HT1080 (cell line): ENCODE measurements at places on chromosomes 7 and 10. TPM values are rescaled to one million over a fixed set of nuclear protein-coding genes. Genes with fewer than 3 reads are reported as not detected.

Gene CDHR3
- 5.0 and 5.4 TPM in 2 replicates for total RNA-seq

Gene UCMA
- not detected in 2 replicates for total RNA-seq

Gene PNLIPRP2
- not detected in 2 replicates for total RNA-seq

Gene DKK1
- 0.17 TPM in 1 of 2 replicates, not detected in the other for total RNA-seq

Gene GCK
- total RNA-seq = not detected in 2 replicates

Gene TBRG4
- total RNA-seq = 157 and 161 TPM in 2 replicates

Gene DENND2A
- total RNA-seq = 1.8 and 2.2 TPM in 2 replicates

Gene SLC26A4
- 4.3 TPM in 2 replicates for total RNA-seq

Gene SPDYE2
- not detected in 2 replicates for total RNA-seq

Gene TMEM213
- not detected in 2 replicates for total RNA-seq

Gene ALOX5
- total RNA-seq = not detected in 2 replicates

Gene PON3
- total RNA-seq = not detected in 2 replicates

DNA sequence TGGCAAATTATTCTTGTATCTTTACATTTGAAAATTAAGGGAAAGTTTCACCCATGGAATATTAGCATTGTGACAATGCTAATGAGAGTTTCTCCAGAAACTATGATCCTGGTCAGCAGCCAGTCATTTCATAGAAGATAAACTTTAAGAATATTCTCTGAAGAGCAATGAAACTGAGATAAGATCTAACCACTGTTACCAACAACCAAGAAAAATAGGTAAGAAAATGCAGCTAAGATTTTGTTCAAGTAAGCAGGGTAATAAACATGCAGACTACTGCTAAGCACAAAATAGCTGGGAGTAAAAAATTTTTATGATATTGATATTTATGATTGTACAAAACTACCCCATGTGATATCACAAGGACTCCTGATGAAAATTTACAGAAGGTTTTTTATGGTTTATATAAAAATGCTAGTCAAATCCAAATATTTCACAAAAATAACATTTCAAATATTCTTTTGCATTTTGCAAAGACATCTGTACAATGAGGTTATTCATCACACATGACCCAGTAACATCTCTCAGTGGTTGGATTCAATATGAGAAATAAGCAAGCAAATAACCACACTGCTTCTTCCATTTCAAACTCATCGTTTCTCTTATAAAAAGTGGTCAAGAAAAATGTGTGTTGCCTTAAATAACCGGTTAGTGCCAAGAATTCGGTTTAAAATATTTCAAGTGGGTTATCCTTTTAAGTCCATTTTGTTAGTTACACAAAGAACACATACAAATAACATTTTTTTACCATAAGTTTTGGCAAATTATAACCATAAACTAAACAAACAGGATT lies 251.6 kb downstream of the DIP2C start:
- DNase-seq = no peak

DNA sequence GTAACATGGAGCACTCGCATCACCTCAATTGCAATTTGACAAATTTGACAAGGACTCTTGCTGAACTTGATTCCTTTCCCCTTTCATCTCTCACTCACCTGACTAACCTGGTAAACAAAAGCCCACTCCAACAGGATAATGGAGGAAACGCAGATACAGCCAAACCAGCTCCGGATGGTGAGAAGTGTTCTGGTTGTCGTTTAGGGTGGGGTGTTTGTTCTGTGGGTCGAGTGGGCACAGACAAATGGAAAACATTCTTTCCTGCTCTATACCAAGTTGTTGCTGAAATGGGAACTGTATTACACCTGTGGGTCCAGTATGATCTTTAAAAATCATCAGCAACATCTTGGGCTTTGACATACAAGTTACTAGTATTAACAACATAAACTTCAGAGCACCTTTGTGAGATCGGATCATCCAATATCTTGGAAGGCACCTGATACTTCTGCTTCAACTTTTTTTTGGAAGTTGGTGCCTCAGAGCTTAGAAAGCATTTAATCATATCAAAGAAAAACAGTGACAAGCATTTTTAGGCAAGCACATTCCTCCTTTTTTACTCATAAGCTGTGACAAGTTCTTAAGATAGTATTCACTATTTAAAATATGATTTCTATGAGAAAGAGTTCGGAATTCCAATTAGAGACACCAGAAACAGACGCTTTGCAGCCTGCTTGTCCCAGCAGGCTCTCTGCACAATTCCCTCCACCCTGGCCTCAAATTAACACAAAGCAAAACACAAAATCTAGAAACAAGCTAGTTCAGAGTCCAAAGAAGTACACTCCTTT lies 58.1 kb downstream of the CCDC186 start:
- no peak for DNase-seq

GRCh38 chr10:132861884-132862461 lies 76.0 kb upstream of the NKX6-2 start:
- no peak for DNase-seq

DNA sequence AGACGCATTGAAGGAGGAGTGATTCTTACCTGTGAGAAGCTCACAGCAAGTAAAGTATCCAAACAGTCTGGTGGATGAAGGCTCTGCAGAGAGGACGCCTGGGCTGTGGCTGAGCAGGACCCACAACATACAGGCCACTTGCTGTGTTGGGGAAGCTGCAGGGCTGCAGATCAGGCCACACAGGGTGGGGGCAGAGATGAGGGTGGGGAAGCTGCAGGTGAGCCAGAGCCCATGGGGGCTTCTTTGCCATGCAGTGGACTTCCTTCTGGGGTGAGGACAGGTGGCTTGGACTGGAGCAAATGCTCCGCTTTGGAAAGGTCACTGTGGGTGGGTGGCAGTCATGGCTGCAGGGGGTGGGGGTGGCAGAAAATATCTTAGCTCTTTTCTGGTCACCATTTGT lies 214.8 kb downstream of the GLRX3 start:
- no peak for DNase-seq

- peak; percentile 62 for DNase-seq
Observed at GRCh38 chr10:59079386-59080226, 96.8 kb upstream of the PHYHIPL start.

- DNase-seq = no peak
Observed at GRCh38 chr10:86393362-86393761, 26.8 kb upstream of the GRID1 start.

DNA sequence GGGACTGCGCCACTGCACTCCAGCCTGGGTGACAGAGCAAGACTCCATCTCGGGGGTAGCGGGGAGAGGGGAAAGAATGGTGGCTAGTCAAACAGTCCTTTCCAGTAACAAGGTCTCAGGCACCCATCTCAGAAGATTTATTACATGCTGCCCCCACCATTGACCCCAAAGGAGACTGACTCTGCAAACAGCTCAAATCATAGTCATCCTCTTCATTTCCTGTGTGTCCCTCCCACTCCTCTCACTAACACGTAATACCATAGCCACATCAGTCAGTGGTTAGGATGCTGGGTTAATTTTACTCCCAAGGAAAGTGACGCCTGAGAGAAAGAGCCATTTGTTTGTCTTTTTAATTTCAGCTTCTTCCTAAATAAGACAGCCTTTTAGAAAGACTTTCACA lies 56.6 kb upstream of the BET1 start:
- peak; percentile 83 for DNase-seq

DNA sequence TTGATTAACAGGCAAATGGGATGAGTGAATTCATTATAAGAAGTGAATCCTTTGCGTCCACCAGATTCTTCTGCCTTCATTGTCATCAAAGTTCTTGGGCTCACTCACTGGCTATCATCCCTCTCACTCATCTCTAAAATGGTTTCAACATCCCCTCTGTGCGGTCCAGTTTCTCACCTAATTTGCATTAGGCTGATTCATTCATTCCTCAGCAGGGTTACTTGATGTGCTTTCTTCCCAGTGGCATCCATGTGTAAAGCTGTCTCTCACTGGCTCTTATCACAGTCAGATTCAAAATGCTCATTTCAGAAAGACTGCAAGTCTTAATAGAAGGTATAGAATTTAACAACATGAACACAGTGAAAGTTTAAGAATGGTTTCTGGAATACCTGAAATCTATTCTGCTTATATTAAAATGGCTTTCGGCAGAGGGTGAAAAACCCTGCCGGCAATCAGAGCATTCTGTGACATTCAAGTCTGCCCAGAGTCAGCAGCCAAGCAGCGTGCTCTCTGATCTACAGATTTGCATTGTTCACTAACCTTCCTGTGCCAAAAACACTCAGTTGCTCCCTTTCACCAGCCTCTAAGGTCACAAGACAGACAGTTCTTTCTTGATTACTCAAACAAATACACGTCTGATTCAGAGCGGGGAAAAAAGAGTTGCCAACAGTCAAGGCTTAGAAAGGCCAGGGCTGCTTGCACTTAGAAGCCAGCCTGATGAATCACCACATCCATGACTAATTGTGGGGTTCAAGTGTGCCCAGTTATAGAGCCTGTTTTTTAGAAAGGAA lies 106.7 kb downstream of the TES start:
- peak; percentile 100 for DNase-seq

DNA sequence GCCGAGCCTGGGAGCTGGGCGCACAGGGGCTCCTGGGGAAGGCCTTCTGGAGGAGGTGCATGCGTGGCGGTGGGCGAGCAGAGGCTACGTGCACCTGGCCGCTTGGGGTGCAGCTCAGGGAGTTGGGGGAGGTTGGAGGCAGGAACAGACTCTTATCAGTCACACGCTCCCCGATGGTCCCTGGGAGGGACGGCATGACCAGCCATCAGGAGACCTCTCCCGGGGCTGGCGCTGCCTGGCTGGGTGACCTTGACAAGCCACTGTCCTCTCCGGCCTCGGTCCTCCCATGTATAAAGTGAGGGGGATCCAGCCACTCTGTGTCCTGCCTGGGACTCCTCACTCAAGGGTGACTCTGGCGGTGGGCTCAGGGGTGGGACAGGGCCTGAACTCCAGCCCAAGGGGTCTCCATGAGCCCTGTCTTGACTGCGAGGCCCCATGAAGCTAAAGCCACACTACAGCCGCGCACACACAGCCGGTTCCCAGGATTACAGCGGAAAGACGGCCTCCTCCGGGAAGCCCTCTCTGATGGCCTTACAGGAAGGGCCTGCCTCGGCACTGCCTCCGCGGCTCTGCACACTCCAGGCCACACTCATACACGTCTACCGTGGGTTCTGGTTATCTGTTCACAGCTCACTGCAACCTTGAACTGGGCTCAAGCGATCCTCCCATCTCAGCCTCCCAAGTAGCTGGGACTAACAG lies 2.3 kb downstream of the TMEM184A start:
- DNase-seq = no peak

GRCh38 chr10:33164060-33164709 lies 170.3 kb downstream of the NRP1 start:
- DNase-seq = no peak

DNA sequence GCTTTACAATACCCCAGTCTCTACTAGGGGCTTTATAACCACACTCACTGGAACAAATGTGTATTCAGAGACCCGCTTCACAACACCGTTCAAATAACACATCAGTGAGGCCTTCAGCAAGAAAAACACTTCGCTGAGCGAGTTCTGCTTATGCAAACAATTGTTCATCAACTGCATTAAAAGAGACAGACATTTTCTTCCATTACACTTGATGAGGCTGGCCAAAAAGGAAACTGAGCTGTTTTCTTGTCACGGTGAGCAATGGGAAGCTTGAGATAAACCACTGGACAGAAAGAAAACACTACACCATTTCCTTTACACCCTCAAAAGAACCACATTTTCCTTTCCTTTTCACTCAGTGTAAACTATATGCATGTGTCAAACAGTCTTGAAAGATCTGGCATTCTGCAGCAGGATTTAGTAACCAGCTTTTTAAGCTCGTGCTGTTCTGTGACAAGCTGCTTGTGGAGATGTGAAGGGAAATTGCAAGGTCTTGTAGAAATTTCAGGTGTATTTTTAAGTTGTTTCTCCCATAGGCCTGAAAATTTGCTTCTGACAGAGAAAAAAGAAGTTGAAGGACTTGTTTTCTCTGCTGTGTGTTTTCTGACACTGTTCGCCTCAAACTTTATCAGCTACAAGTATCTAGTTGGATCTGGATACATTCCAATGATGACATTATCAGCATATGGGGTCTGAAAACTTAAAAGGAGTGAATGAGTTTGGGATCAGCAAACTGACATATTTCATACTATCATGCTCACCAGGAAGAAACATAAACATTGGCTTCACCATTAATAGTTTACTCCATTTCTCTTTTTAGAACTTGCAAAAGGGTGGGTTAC lies 693.1 kb downstream of the PARD3 start:
- DNase-seq = peak; percentile 68

- no peak for DNase-seq
Observed at GRCh38 chr10:131683281-131683861, 217.4 kb upstream of the PPP2R2D start.

- DNase-seq = no peak
Observed at GRCh38 chr7:91800389-91800788, 80.1 kb downstream of the MTERF1 start.

DNA sequence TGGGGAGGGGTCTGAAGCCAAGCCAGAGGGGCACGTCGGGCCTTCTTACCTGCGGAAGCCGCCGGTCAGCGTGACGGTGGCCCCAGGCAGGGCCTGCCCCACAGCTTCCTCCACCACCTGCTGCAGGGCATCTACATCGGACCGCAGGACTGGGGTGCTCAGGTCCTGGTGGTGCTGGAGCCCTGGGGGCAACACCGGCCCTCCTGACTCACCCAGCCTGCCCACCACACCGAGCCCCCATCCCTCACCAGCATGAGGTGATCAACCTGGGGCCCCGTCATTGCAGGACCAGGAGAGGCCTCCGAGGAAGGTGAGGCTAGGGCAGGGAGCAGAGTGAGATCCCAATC lies 8.0 kb downstream of the POLM start:
- no peak for DNase-seq

GRCh38 chr10:17435953-17436352 lies 18.4 kb downstream of the ST8SIA6 start:
- no peak for DNase-seq
